ENCODE measurements at places on chromosomes 1 and 21.
A peak's percentile ranks its signal among the peaks of the same experiment; 100 is the strongest.

- DNase-seq: peak; percentile 34
Measured at GRCh38 chr1:226424221-226425003, 16.5 kb upstream of the PARP1 start.

- no peak for DNase-seq
Measured at GRCh38 chr1:116835161-116835560, 74.6 kb upstream of the PTGFRN start.

GRCh38 chr1:235679005-235679404 lies 29.4 kb upstream of the GNG4 start:
- DNase-seq: no peak

DNA sequence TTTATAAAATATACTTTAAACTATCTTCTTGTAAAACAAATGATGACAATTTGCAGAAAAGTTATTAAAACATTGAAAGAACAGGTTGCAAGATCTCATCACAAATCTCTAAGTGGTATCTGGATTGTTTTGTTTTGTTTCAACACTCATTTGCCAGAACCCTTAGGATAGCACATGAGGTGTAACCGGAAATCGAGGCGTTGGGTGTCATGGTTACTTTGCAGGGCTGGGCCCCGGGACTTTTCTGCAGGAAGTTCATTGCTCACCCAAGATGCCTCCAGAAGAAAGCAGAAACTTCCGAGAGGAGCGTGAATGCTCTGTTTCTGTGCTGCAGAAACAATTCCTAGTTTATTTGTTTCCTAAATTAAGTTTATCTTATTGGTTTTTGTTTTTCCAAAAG lies 2.5 kb downstream of the DISC1 start:
- DNase-seq: peak; percentile 51

- peak; percentile 50 for DNase-seq
Measured at GRCh38 chr1:198179556-198179981, 22.8 kb downstream of the NEK7 start.

DNA sequence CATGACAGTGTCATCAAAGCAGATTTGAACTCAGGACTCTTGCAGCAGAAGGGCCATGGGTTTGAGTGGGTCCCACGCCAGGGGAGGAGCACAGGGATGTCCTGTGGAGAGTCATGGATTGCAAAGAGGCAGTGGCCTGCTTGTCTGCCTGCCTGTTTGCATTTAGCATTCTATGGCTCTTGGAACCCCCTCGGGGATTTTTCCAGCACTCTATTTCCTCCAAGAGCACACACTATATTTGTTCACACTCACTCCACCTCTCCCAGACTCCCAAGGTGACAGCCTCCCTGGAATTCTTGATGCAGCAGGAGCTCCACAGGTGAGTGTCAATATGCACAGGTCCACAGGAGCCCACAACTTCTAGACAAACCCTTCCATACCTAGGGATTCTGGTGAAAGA lies 73.1 kb upstream of the LRRN2 start:
- no peak for DNase-seq

DNA sequence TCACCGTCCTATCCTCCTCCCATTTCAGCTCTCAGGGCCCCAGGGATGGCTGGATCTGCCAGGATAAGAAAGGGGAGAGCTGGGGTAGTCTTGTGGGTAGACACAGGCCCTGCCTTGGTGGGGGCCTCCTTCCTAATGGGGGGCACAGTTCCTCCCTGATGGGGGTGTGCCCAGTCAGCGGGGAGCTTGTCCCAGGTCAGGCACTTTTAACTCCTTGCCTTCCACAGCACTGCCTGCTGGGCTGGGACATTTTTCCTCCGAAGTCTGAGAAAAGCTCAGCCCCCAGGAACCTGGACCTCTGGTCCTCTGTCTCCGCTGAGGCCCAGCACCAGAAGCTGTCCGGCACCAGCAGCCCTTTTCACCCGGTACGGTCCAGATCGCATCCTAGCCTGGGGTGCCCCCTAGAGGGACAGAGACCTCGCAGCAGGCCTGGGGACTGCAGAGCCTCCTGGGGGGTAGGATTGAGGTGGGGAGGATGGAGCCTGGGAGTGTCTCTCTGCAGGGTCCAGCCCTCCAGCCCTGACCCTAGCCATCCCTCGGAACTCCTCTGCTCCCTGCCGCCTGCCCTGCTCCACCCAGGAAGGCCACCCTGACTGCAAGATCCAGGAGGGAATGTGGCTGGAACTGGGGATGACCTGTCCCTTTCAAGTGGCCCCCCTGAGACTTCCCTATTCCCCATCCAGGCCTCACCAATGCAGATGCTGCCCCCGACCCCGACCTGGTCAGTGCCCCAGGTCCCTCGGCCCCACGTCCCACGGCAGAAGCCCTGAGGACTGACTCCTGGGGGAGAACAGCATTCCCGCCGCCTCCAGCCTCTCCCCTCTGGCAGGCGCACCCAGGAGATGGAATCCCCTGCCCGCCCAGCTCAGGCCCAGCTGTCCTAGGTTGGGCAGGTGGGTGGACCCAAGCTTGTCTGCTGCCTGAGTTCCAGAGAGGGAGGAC lies 12.0 kb downstream of the MIIP start:
- peak; percentile 64 for DNase-seq

DNA sequence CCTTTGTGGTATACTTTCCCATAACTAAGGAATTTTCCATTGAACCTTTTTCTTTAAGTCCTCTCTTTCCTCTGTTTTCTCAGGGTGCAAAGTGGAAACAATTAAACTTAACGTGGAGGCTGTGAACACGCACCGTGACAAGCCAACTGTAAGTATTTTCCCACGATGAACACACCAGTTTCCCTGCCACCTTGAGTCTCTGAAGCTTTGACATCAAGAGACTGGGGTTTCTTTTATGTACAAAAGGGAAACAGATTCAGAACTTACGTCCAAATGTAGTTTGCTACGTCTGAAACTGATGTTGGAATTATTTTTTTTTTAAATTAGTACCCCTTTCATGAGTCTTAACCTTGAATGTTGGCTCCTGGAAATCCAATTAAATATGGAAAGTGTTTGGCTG lies 17.2 kb upstream of the C4BPB start:
- DNase-seq: no peak

- DNase-seq: no peak
Measured at GRCh38 chr1:23977187-23977853, 2.8 kb downstream of the SRSF10 start.

- peak; percentile 70 for DNase-seq
Measured at GRCh38 chr1:36609241-36610027, 126.7 kb upstream of the CSF3R start.

GRCh38 chr1:20724364-20725188 lies 6.8 kb upstream of the KIF17 start:
- DNase-seq: no peak

- DNase-seq: no peak
Measured at GRCh38 chr1:164706606-164706987, 147.6 kb downstream of the PBX1 start.

DNA sequence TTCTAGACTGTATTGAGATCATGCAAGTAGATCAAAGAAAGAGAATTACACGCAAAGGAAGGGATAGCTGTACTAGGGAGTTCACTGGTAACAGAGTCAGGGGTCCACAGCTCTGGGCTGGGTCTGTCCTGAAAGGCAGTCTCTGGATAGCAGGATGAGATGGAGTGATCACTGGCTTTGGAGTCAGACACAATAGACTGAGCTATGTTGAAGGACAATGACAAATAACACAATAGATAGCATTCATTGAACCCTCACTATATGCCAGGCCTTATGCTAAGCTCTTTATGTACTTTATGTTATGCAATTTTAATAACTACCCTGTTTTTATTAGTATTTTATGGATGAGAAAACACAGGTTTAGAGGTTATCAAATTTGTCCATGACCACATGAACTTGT lies 10.0 kb upstream of the DNAJC6 start:
- DNase-seq: no peak
